ENCODE measurements at places on chromosomes 6 and 20.

- DNase-seq = no peak
Measured at GRCh38 chr6:169807229-169807628, 55.8 kb downstream of the ERMARD start.

DNA sequence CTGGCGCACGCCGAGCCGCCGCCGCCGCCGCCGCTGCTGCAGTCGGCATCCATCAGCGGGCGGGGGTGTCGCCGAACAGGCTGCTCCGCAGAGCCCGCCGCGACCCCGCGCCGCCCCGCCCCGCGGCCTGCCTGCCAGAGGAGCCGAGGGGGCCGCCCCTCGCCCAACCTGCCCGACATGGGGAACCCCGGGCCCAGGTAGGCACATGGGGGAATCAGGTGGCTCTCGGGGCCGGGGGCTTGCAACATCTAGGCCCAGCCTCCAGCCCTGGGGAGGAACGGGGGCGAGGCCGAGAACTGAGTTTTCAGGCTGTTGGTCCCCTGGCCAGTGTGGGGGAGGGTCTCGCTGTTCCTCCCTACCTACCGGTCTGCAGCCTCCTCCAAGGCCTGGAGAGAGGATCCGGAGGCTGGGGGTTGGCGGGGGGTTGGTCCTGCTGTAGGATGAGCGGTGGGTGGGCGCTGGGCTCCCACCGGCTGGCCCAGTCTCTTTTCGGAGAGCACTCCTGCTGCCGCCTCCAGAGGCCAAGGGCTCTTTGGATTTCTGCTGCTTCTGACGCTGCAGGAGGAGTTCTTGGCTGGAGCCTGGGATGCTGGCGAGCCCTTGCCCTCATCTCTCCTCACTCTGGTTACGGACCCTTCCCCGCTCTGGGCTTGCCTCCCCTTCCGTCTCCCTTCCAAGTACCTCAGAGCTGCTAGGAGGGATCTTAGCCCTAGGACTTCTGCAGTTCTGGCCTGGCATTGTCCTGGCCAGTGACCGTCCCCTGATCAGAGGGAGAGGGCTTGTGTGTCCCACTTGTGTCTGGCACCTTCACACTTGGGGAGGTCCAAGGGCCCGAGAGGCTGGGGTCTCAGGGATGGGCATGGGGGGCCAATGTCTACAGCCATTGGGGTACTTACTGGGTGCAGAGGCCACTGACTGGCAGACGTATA is at the start of gene EPB41L1:
Gene EPB41L1, plus strand, starts transcription at position 41 of the 929 bp plus-strand sequence. CDS start 19,038 bp downstream, outside the sequence.
- DNase-seq = peak; percentile 26

DNA sequence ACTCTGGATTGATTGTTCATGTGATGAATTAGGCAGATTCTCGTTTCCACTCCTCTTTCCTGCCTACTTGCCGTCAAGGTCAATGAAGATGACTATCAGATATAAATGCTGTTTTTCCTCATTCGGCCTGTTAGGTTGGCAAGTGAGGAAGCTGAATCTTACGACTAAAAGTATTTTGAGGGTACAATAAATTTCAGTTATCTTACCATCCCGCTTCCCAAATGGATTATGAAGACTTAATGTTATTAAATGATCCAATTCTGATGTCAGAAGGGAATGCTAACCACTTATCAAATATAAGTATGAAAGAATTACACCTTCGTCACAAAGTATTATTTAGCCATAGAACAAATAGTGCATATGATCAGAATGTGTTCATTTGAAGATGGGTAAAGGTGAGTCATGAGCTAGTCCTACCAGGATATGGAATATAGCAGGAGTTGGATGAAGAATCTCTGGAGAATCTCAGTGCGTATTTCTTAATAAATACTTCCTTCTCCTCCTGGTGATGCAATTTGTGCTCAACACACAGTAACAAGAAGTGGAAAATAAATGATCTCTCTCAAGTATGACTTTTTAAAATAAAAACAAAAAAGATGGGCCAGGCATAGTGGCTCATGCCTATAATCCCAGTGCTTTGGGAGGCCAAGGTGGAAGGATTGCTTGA is 4.6 kb downstream of the GPLD1 start:
- DNase-seq = no peak

DNA sequence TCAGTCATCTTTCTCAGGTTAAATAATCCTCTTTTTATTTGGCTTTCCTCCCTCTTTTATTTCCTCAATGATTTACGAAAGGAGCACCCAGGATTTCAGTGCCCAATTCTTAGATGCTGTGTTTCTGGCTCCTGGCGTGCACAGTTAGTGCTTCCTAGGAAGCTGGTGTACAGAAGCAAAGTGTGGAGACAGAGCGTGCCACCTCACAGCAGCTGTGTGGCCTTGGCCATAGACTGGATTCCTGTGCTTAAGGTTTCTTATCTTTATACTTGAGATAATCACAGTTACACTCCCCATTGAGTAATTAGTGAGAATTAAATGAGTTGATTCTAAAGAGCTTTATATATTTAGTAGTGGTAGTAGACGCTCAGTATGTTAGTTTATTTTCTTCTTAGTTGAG is 39.7 kb upstream of the GJA1 start:
- DNase-seq = no peak

DNA sequence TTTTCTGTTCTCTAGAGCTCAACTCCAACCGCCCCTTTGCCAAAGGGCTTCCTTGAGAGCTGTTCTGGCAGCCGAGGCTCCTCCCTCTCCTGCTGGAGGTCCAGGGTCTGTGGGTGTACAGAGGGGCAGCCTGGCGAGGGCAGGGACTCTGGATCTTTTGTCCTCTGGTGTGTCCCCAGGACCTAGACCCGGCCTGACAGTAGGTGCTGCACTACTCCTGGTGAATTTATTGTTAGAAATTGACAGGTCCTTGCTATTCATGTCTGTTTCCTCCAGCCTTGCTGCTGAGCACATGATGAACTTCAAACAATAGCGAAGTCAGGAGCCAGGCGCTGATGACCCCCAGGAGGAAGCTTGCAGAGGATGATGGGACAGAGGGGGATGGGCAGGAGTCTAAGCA is 234.7 kb upstream of the SULF2 start:
- DNase-seq = no peak

- no peak for DNase-seq
Measured at GRCh38 chr6:143149771-143150170, 89.1 kb downstream of the AIG1 start.

DNA sequence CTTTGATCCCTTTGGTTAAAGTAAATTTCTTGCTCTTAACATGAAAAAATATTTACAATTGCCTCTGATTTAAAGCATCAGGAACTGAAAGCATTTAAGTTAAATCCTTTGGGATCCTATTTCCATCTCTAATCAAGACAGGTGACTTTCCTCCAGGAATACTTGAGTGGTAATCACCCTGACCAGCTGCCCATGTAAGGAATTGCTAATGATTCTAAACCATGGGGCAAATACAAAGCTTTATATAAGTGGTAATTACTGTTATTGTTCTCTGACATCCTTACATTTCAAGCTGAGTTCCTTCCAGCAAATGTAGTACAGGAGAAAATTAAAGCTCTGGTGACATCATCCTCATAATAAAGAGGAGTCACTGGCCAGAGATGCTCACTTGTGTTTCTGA is 100.6 kb downstream of the CRYBG1 start:
- DNase-seq = no peak

DNA sequence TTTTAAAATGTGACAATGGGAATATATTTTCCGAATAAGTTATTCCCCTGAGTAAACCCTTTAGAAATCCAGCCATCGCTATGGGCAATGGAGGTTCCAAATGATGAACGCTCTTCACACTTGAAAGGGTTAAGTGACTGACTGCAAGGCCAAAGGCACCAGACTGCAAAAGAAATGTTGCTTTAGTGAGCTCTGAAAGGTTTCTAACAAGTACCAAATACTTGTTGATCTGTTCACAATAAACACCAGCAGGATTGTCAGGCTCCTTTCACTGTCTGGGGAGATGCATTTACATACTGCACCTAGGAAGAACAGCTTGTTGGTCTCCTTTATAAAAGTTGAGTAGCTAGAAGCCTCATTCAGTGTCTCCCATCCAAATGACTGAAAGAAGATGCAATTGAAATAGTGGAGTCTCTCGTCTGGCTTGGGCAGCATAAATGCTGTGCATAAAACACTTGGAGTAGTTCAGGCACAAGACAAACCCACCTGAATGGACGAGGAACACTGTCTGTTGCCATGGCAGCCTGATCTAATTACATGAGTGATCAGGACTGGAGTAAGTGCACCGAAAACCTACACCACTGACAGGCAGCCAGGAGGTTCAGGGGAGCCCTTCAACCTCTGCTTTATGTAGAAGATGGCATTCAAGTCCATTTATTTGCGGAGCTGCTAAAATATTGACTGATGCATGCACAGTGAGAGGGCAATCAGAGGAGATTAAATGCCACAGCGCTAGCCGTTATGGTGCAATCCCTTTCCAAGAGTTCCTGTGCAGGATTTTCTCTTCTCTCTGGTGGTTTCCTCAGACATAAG is 2.9 kb downstream of the ATXN1 start:
- DNase-seq = no peak

DNA sequence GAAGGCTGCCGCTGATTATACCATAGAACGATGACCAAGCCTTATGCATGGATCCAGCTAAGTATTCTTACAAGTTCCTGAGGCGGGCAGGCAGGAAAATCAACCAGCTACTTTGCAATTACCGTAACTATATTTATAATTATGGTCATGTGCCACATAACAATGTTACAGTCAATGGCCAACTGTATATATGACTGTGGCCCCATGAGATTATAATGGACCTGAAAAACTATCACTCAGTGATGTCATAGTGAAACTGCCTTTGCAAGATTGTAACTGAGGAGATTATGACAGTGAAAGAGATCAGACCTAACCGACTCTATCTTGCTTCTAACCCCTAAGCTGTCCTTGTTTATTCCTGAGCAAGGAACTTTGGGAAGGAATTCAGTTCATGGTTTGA is 33.1 kb upstream of the FAM135A start:
- no peak for DNase-seq

DNA sequence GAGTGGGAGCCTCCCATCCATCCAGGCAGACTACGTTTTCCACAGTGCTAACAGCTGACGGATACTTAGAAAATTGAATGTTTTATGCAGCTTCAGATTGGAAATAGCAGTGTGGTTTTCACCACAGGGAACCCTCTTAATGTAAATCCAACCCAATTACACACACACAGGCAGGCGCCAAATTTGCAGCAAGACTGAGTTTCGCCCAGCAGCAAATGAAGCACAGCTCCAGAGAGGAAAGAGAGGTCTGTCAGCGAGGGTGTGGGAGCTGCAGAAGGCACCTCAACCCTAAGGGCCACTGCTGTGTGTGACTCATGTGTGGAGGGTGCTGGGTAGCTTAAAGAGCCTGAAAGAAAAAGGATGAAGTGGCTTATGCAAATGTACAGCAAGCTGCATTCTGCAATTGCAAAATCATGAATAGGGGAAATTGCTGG is 365.7 kb downstream of the MAFB start:
- DNase-seq = no peak

DNA sequence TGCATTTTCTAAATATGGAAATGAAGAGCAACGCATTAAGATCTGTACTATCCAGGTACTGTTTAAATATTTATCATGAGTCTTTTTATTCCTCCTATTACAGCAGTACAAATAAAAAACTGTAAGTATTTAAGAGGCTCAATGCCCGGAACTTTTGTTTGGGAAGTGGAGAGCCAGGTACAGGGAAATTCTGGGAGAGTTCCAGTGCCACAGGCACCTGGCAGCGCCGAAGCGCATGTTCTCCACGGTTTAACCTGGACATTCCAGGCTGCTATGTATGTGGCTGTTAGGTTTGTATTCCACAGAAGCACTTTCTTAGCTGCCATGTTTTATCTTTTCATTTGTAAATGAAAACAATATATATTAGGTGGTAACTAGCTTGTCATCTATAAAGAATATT is 81.7 kb downstream of the PREP start:
- DNase-seq = no peak
